ENCODE measurements at places on chromosomes 6 and 20.

DNA sequence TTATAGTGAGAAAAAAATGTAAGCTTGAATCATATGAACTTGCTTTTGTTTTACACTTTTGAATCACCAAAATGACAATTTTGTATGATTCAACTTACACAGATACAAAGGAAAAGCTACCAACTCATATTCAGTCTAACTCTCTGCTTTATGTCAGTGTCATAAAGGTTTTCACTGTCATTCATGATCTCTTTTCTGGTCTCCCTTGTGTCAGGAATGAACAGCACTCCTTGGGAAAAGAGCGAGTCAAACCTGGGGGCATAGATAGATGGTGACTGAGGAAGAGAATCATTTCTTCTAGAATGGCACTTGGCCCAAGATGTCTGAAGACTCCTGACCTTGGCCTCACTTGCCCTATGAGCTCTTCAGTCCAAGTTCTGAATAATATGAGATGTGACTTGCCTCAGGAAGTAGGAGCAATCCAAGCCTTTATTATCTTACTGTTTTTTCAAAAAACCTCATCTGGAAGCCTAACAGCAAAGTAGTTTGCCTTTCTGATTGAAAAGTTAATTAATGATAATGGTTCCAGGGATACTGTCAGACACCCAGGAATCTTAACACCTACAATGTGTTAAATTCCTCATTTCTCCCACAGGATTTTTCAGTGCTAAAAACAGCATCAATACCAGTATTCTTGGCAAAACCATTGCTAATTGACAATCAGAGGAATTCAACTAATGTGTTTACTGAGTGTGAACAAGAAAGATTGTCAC lies 270.0 kb upstream of the HSF2 start:
- DNase-seq: no peak

GRCh38 chr6:33276864-33277662 lies at the start of gene B3GALT4:
B3GALT4 (plus strand) TSS chr6:33277123; CDS start chr6:33277420, 297 bp downstream.
- DNase-seq: peak; percentile 90

DNA sequence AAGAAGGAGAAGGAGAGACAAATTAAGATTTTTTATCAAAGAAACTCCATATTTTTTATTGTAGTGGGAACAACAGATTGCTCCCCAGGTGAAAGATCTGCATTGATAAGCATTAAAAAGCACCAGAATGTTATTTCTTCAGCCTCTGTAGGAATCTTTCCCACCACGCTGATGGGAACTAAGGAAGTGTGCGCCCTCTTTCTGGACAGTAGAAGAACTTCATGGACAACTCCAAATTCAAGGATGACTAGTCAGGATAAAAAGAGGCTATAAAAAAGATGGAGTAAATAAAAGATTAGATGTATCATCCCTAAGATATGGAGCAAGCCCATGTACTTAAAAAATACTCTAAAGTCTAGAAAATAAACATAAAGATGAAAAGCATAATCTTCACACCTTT lies 45.8 kb upstream of the PAK5 start:
- no peak for DNase-seq

- no peak for DNase-seq
Measured at GRCh38 chr6:37259191-37259590, 1.2 kb upstream of the TMEM217 start.

DNA sequence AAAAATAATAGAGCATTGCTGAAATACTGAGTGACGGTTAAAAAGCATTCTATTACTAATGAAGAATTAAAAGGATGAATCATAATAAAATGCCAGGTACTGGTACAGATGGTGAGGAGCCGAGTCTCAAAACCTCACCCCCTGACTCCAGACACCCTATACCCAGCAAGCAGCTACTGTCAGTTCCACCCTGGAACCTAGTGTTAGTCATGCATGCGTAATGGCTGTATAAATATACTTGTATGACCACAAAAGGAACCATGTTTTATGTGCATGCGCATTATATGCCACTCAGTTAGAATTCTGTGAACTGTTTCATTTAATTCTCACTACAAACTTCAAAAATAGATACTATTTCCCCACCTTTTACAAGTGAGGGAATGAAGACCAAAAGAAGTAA lies 568.7 kb upstream of the RNF217 start:
- DNase-seq: no peak

- no peak for DNase-seq
Measured at GRCh38 chr20:51660672-51661608, 107.2 kb downstream of the ATP9A start.

GRCh38 chr6:150068151-150068550 lies 770 bp downstream of the ULBP3 start:
- DNase-seq: no peak

GRCh38 chr6:137395316-137395715 lies 98.9 kb downstream of the OLIG3 start:
- no peak for DNase-seq

DNA sequence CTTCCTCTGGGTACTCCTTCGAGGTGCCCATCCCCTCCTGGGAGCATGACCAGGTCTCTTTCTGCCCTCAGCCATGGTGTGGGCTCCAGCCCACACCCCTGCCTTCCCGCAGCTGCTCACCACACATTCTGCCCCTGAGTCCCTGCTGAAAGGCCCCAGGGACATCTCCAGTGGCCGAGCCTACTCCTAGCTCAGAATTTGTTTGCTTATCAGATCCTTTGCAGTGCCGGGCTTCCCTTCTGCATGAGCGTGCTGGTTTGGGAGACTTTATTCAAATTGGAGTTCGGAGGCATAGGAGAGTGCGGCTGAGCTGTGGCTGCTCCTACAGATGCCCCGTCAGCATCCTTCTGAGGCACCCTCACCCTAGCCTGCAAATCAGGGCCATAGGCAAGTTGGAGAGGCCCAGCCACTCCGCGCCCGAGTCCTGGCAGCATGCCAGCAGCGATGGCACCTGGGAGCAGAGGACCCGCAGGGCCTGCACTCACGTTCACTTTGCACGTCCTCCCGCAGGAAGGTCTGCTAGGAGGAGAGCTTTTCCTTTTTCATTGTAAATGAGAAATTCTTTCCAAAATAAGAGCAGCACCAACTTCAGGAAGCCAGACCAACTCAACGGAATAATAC lies 327.3 kb downstream of the QKI start:
- DNase-seq: no peak

DNA sequence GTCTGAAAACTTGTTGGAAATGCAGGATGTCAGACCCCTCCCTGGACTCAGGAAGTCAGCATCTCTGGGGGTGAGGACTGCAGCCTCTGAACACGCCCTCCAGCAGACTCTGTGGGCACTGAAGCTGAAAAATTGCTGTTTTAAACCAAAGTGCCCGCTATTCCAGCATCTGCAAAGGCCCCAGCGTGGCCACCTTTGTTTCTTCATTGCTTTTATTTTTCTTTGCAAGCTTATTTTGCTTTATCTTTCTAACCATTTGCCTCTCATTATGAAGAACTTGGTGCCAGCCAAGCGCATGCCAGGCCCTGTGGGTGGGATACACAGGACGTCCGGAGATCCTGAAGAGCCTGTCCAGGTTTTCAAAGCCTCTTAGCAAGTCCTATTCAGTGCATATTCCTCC lies 203.9 kb upstream of the CST7 start:
- no peak for DNase-seq

DNA sequence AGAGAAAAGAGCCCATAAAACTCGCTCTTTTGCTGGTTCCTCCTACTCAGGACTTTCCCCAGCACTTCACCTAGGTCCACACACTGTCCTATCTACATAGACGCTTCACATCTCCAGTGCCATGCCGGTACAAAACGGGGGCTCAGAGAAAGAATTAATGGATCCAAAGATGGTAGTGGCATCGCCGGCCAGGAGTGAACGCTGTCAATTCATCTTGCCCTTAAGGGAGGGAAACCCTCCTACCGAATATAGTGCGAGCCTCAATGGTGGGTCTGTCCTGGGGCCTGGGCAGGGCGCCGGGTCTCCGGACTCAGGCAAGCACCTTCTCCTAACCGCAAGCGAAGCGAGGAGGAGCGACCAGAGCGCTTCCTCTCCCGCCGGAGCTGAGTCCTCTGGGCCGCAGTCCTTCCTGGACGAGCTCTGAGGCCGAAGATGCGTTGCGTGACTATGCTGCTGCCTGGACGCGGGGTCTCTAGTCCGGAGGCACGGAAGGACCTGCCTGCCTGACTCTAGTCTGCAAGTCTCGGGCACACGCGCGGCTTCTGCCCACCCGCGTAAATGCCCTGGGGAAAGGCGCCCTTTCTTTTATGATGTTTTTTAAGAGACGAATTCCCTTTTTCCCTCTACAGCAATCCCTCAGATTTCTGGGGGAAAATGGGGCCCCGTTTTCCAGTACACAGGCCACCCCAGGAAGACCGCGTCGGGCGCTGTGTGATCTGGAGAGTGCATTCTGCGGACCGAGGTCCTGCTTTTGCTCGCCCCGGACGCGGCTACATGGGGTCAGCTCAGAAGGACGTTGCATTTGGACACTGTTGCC lies 100.1 kb upstream of the PRDM1 start:
- no peak for DNase-seq

Measured in cardiac septum (tissue), 1 donor.